T-helper 22 cell (primary cell): ENCODE measurements at places on chromosomes 16 and 17.
A peak's percentile ranks its signal among the peaks of the same experiment; 100 is the strongest.

DNA sequence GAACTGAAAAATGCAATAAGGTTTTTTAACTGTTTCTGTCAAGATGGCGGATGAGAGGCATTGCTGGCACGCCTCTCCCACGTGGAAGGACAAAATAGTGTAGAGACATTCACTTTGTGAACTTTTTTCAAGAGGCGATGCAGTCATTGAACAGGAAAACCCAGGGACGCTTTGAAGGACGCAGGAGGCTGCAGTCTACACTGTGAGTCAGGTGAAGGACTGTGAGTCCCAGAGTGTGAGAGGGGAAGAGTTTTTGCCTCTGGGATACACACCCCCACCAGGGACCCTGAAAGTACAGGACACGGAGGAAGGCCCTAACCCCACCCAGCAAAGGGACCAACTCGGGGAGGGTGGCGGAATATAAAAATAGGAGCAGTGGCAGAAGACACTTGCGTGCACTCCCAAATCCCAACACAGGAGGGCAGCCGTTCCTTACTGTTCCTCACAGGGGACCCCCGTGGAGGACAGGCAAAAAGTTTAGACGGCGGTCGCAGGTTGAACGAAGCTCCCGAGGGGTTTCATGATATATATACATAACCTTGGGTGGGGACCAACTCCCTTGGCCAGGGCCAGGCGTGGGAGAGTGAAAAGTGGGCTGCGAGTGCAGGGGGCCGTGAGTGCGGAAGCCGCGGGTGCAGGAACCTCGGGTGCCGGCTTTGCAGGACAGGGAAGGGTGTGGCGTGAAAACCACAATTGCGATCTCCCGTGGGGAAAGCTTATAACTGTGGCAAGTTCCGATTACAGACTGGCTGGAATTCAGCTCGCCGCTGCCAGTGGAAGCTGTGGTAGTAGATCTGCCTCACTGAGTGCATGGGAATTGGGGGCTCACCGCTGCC, 82.0 kb upstream of the ALOX12 start:
- DNase-seq: peak; percentile 31

DNA sequence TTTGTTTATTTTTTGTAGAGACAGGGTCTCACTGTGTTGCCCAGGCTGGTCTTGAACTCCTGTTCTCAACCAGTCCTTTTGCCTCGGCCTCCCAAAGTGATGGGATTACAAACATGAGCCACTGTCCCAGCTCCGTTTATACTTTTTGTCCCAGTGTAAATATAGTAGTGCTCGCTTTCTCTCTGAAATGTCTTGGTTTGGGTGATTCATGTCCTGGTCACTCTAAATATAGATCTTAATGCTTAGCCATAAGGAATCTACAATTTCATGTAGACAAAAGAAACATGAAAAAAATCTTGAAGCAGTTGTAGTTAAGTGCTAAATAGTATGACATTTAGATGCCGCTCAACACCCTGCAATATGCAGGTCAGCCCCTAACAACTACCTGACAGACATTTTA, 126.9 kb downstream of the KATNIP start:
- no peak for DNase-seq

GRCh38 chr17:58577696-58578095, 63.3 kb upstream of the MTMR4 start:
- peak; percentile 1 for DNase-seq

DNA sequence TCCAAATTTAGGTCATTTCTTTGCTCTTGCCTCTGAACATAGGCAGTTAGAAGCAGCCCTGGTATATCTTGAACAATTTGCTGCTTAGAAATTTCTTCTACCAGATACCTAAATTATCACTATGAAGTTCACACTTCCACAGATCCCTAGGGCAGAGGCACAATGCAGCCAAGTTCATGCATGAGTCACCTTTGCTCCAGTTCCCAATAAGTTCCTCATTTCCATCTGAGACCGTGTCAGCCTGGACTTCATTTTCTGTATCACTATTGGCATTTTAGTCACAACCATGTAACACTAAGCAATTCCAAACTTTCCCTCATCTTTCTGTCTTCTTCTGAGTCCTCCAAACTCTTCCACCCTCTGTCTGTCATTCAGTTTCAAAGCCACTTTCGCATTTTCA, 45.0 kb downstream of the KCNJ16 start:
- no peak for DNase-seq

DNA sequence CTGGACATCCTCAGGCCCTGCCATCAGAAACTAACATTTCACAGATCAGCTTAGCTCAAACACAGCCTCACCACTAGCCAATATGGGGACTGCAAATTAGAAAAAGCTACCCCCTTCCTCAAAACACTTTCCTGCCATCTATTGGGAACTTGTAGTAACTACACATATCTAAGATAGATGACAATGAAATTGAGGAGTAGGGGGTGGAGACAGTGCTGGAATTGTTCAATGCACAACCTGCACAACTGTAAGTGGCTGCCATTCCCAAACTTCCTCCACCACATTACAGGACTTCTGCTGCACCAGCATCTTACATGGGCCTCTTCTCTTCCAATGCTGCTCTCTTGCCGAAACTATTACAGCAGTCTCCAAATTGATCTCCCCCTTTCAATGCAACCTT, 21.9 kb downstream of the AIPL1 start:
- DNase-seq: no peak

DNA sequence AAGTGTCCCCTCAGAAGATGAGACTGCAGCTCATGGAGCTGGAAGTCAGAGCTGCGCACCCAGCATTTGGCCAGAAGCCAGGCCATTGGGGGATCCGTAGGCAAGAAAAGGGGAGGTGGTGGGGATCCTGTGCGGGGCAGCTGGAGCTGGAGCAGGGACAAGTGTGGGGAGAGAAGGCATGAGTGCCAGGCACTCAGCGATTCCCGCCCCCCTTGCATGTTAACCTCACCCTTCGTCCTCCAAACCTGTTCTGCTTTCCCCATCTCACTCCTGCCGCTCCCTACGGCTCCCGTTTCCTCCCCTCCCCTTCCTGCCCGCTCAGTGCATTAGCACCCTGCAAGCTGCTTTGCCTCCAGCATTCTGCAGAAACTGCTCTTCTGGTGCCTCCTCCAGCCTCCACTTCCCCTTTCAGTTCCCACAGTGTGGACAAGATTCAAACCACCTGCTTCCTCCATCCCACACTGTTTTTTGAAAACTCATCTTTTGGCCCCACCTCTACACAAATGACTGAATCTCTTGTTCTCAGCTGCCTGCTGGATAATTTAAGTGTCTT, 5.6 kb downstream of the ALOX15 start:
- no peak for DNase-seq

- DNase-seq: no peak
Measured at GRCh38 chr16:56728980-56729734, 772 bp upstream of the NUP93 start.

DNA sequence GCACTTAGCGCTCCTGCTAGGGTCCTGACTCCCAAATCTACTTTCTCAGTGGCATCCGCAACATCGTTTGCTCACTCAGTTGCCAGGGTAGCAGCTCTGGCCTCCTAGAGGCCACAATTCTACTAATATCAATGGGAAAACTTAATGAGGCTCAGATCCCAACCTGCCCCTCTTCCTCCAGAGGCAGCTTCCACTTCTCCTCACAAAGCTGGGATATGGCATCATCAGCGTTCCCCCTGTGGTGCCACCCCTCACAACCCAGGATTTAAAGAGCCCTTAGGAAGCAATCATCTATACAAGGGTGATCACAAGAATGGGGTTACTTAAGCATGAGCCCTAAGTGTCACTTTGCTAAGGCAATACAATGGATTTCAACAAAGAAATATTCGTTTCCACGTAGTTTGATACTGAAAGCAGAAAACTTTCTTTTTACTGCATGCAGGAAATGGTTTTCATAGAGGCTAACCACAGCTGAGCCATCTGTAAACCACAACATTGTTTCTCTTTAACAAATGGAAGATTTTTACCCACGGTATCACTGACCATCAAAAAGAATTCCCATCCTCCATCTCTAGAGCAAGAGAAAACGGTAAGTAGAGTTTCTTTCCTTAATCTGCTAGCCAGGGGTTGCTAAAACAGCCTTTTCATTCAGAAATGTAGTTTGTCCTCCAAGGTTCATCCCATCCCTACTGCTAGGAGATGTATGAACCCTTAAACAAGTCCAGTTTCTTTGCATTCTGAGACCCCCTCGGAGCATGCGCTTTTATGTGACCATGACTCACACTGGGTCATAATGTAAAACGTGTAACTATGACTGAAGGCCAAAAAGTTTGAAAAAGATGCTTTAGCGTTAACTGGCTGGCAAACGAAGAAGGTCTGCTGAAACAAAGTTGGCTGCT, 68.3 kb upstream of the BCAR1 start:
- DNase-seq: no peak

- no peak for DNase-seq
Measured at GRCh38 chr17:51739245-51739886, 419.1 kb downstream of the CA10 start.

- DNase-seq: no peak
Measured at GRCh38 chr16:51797669-51798259, 646.7 kb upstream of the SALL1 start.

DNA sequence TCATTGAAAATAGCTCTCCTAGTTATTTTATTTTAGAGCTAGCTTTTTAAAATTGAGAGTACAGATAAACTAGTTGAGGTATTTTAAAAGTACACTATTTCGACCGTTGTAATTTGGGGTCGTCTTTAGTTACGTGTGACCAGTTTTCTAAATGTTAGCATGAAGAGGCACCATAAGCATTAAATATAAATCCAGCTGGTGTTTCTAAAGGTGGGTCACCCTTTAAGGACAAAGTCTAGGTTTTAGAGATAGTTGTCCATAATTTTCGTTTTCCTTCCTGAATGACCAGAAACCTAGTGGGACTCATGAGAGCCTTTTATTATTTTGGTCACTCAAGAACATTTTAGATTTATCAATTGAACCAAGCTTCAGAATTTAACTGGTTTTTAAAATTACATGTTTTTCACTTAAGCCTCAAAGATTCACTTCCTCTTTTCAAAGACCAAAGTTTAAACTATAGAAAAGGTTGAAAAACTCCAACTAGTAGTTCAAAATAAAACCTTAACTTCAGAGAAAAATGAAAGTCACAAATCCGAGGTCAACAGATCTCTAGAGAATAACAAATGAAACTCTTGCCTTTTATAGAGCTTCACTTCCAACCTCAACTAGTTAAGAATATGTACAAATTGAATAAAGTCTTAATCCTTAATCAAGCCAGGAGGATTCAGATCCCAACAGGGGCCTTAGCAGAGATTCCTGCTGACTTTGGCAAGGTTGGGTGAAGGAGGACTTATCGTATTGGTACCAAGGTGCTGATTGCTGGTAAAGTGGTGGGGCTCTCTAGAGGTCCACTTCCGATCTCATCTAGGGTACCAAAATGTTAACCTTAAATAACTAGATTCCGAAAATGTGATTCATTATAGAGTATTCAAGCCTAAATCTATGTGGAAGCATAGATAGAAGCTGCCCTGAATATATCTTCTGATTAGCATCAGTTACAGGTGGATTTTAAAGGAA, 32.5 kb downstream of the PHKB start:
- DNase-seq: no peak

DNA sequence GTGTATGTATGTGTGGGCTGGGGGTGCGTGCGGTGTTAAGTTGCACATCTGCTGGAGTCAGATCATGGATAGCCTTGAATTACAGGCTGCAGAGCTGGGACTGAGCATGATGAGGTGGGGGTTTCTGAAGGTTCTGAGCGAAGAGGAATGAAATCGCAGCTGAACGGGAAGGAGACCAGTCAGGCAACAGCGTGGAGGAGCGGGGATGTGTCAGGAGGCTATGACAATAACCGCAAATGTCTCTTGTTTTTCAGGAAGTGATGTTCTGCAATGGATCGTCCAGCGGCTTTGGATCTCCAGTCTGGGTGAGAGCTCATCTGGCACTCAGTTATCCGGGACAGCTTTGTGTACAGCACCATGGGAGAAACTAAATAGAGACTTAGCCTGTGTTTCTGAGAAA, 20.9 kb downstream of the RGS9 start:
- DNase-seq: no peak

DNA sequence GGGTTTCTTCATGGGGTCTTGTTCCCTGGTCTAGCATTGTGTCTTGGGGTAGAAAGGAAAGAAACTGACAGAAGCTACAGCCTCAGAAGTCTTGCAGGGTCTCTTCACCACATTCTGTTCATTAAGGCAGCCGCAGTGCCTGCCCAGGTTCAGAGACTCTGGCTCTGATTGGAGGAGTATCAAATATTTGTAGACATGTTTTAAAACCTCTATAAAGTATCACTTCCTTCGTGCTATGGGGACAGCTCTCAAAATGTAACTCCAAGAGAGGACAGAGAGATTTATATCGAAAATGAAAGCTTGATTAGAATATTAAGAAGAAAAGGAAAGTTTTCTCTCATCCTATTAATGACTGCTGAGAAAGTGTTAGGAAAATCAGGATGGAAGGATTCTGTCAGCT, 107.0 kb upstream of the CACNG3 start:
- no peak for DNase-seq

DNA sequence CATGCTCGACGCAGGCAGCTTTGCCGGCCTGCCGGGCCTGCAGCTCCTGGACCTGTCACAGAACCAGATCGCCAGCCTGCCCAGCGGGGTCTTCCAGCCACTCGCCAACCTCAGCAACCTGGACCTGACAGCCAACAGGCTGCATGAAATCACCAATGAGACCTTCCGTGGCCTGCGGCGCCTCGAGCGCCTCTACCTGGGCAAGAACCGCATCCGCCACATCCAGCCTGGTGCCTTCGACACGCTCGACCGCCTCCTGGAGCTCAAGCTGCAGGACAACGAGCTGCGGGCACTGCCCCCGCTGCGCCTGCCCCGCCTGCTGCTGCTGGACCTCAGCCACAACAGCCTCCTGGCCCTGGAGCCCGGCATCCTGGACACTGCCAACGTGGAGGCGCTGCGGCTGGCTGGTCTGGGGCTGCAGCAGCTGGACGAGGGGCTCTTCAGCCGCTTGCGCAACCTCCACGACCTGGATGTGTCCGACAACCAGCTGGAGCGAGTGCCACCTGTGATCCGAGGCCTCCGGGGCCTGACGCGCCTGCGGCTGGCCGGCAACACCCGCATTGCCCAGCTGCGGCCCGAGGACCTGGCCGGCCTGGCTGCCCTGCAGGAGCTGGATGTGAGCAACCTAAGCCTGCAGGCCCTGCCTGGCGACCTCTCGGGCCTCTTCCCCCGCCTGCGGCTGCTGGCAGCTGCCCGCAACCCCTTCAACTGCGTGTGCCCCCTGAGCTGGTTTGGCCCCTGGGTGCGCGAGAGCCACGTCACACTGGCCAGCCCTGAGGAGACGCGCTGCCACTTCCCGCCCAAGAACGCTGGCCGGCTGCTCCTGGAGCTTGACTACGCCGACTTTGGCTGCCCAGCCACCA, 9.7 kb downstream of the VASN start:
- no peak for DNase-seq

GRCh38 chr17:19412510-19412909, 1.5 kb downstream of the RNF112 start:
- DNase-seq: no peak

GRCh38 chr16:66441586-66442375, 14.7 kb downstream of the BEAN1 start:
- no peak for DNase-seq

GRCh38 chr17:82926716-82927115, 86.9 kb upstream of the ZNF750 start:
- no peak for DNase-seq
